M059J (cell line): ENCODE measurements at places on chromosomes 13 and 19.

- no peak for DNase-seq
These were observed 22.8 kb downstream of the ELAVL1 start for GRCh38 chr19:7982651-7983099.

DNA sequence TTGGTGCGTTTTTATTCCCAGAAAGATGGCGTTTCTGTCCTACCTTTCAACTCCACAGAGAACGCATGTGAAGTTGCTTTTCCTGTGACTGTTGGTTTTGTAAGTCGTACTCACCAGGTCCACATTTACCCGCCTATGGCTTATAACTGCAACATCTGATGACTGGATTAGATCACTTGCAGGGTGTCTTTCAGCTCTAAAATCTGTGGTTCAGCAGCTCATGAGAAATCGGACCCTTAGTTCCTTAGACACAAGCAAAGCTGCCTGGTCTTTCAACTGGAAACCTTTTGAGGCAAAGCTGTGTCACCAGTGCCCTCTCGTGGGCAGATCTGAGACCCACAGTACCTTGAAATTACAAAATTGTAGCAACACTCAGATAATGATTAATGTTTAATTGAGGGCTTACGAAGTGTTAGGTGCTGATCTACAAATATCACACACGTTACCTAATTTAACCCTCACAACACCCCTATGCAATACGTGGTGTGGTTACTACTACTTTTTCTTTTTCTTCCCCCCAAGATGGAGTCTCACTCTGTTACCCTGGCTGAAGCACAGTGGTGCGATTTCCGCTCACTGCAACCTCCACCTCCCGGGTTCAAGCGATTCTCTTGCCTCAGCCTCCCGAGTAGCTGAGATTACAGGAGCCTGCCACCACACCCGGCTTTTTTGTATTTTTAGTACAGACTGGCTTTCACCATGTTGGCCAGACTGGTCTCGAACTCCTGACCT is 65.4 kb downstream of the RUBCNL start:
- DNase-seq: peak; percentile 45

DNA sequence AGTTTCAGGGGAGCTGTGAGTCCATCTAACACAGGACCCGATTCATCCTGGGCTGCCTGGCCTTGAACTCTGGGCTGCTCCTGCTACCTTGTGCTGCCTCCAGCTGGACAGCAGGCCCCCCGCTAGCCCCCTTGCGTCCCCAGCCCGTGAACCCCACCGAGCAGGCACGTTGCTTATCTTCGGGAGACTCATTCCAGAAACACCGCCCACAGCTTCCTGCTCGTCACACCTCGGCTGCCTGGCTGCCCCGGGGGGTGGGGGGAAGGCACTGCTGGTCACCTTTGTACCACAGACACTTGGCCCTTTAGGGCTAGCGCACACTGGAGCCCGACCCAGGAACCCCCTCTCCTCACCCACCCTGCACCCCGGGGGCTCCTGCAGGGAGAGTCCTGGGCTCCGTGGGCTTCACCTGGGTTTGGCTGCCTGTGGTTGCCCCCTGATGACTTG is 48.1 kb downstream of the CRTC1 start:
- DNase-seq: no peak

DNA sequence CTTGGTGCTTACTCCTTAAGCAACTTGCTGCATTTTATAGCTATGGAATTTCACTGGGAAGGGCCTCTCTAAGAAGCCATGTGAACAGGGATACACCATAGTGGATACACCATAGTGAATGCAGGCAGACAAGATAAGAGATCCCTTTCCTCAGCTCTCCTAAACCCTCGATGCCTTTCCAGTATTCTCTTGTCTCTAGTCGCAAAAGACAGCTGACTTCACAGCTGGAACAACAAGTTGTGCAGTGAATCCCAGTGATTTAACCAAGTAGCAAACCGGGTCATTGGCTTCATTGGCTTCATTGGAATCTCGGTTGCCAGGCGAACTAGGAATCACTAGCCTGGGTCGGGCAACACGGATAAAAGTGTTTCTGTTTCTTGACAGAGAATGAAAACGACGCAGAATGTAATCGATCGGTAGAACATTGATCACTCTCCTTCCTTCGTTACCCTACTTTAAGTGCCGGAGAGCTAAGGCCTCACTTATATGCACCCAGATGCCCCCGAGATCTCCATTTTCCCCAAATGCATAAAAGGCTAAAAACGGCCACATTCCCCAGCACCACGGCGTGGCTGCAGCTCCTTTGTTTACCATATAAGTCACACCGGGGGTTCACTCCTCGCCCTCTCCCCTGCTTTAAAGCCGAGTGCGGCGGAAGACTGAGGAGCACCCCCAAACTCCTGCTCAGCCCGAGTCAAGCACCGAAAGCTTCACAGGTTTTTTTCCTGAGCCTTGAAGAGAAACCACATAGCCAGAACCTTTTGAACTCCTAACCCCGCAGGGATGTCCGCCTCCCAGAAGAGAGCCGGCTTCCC is 674 bp downstream of the TRPC4 start:
- DNase-seq: peak; percentile 48

DNA sequence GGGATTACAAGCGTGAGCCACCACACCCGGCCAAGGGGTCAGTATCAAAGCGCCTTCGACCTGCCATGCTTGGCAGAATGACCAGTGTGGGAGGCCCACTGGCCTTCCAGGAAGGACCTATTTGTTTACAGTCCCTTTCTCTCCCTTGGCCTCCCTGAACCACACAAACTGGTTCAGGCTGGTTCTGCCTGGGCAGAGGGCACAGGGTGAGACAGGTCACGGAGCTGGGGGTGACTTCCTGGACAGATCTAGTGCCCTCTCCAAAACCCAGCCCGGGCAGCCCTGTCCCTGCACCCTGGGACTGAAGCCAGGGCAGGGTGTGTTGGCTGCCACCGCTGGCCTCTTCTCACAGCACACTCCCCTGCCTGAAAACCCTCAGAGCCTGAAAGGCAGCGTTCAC is 11.3 kb downstream of the PLEKHF1 start:
- no peak for DNase-seq

GRCh38 chr19:41350735-41351338 is 2.9 kb downstream of the TGFB1 start:
- DNase-seq: no peak

DNA sequence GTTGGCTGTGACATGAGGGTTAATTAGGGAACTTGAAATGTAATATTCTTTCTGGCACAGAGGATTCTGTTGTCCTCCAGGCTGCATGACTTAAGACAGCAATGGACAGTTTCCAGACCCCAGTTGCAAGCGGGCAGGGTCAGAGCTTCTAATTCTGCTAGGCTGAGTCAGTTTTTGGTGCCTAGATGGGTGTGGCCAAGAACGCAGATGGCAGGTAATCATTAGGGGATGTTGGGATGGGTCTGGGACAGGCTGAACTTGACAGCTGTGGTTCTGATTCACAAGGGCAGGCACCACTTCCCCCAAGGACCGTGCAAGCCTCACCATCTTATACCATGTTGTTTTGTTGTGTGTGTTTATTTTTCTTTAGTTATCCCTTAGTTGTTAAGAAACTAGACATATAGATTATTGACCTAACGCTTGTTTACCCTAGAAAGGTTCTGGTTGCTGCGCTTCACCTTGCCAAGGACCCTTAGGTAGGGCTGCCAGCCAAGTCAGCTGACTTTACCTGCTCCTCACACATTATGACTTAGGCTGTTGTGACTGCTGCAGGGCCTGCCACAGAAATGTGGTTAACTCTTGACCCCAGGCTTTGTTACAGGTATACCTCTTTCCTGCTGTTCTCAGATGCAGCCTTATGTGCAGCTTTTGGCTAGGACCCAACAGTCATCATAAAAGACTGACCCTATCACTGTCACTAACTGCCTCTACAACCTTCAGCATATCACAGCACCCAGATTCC is 117.7 kb upstream of the KLF12 start:
- peak; percentile 57 for DNase-seq

GRCh38 chr19:1650650-1651567 is 1.5 kb downstream of the TCF3 start:
- DNase-seq: peak; percentile 21

DNA sequence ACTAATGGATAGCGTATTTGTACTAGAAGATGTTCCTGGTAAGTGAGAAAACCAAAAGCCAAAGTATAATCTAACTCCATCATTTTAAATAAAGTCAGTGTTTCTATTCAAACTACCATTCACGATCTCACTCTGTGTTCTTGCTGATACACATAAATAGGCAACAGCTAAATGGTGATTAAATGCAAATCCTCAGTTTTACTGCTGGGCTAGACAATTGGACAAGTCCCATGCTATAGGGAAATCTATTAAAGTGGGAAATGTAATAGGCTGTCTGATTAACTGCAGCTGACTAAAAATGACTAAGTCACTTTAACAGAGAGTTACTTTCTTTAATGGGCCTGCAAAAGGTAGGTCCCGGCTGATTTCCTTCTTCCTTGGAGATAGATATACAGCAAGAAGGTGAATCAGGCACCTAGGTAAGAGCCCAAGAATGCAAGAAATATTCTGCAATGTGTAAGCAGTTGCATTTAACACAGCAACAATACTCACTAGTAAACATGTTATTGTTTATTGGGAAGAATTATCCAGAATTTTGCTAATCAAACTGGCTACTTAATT is 298.4 kb downstream of the SLITRK6 start:
- no peak for DNase-seq

DNA sequence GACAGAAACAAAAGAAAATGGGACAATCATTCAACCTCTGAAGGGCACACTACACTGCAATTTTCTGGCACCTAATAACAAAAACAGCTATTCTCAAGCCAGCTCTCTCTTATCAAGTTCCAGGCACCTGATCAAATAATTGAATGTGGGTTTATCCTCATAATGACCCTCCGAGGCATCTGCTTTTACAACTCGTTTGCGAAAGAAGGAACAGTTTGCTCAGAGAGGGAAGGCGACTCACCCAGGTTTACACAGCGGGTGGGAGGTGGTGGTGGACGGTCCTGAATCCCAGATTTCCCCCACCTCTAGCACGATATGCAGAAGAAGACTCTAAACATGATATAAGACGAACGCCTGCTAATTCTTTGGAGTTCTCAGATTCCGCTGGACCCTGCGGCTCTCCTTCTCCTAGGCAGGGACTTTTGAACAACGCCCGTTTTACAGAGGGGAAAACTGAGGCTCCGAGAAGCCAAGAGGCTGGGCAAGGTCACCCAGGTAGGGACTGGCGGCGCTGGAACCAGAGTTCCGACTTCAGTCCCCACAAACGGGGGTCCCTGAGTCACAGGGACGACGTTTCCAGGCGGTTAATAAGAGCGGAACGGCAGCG is 641 bp downstream of the SGTA start:
- peak; percentile 10 for DNase-seq

GRCh38 chr19:6767081-6767356 is 216 bp downstream of the SH2D3A start:
- DNase-seq: no peak
